Daoy (cell line): ENCODE measurements at places on chromosomes 6 and 20. TPM values are rescaled to one million over a fixed set of nuclear protein-coding genes. Genes with fewer than 3 reads are reported as not detected.
A peak's percentile ranks its signal among the peaks of the same experiment; 100 is the strongest.

Gene SIRPD
- not detected in 2 replicates for total RNA-seq

GRCh38 chr20:57389695-57390603, 1.2 kb upstream of the RBM38 start:
- DNase-seq: no peak

DNA sequence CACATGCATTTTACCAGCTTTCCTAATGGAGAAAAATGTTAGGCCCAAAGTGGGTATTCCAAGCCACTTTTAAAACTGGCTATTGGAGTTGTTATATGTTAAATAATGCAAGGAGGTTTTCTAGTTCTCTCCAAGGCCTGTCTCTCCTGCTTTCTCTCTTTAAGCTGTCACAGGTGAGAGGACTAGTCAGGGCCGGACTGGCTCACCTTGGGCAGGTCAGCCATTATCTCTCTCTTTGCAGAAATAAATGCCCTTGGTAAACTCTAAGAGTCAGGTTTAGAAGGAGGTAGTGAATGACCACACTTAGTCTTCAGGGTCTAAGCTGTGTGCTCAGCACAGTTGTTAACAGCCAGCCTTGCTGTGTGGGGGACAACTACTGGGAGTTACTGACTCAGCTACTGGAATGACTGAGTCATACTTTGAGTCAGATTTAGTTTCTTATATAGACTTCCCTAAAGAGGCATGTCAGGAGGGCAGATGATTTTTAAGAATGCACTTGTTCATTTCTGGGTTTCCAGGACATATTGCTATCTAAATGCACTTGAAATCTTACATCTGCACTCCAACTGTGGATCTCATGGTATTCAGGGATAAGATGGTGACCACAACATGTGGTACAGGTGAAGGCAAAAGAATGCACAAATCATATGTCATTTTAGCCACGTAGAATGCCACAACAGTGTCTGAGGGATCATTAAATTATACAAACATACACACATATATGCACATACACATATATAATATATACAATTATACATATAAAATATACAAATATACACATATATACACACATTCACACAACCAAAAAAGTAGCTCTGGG, 719.4 kb downstream of the EPM2A start:
- peak; percentile 86 for DNase-seq

Gene C20orf141
- not detected in 2 replicates for total RNA-seq

GRCh38 chr6:151524059-151524458, 30.2 kb downstream of the CCDC170 start:
- DNase-seq: no peak

DNA sequence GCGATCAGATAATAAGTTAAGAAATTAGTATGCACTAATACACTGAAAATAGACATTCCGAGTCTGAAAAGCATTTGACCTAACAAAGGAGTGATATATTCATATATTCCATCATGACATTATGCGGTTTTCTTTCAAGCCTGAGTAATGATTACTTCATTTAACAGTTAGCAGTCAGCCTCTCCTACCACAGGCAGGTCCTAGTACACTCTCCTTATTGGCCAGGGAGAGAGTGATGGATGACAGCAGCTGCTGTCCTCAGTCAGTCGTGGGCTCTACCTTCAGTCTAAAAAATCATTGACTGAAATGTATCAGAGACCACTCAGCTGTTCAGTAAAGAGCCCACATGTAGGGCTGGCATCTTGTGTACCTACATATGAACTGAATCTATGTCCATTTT, 33.2 kb upstream of the VGLL2 start:
- DNase-seq: peak; percentile 9

Gene ALDH5A1
- 2.1 and 3.4 TPM in 2 replicates for total RNA-seq

Gene FOXQ1
- 0.06 and 0.63 TPM in 2 replicates for total RNA-seq

GRCh38 chr6:121711472-121711871, 276.0 kb downstream of the GJA1 start:
- no peak for DNase-seq

Gene MOG
- total RNA-seq: not detected in 2 replicates

Gene NTSR1
- 0.17 TPM in 1 of 2 replicates, not detected in the other for total RNA-seq

DNA sequence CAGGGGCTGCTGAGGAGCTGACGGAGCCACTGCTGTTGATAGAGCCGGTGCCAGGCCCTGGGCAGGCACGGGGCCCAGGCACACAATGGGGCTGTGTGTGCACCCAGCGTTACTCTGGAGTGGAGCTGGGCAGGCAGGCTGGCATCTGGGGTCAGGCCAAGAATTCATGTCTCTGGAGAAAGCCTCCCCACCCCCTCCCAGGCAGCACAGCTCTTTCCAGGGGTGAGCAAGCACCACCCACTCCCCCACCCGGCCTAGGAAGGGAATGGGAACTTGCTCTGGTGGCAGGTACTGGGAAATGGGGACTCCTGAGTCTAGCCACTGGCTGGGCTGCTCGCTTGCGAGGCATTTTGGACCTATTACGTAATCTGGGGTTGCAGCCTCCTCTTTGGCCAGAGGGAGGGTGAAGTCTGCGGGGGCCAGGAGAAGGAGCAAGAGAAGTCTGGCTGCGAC, 22.7 kb downstream of the TFEB start:
- DNase-seq: peak; percentile 21

- DNase-seq: no peak
Measured at GRCh38 chr6:78746457-78746856, 120.9 kb upstream of the IRAK1BP1 start.

DNA sequence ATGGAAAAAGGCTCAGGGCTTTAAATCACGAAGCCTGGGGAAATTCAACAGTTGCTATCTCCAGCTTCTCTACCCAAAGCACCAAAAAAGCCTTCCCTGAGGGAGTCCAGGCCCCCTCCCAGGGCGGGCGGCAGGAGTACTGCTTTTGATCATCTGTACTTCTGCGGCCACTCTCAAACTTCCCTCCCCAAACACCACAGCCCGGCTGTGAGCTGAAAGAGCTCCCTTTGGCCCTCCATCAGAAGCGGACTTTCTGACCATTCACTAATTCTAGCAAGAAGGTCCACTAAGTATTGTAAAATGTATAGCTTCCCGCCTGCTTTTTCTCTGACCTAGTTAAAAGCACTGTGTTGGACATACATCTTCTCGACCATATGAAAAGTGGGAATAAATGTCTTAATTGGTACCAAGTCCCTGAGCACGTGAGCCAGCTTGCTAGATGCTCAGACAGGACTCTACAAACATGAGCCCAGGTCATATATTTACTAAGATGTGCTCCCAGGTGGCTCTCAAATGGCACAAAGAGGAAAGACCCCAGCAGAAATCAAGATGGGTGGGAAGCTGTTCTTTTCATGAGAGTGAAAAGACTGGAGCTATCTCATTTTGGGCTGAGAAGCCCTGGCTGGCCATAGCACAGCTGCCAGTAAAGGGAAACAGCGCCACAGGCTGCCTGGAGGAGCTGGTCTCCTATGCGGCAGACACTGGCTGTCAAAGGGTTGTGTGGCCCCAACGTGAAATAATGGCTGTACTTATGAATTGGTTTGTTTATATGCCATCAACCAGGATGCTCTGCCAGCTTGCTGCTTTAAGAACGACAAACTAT, 58.6 kb downstream of the GFOD1 start:
- DNase-seq: no peak

GRCh38 chr6:151070631-151071051, 169.1 kb upstream of the AKAP12 start:
- peak; percentile 84 for DNase-seq

Gene DPPA5
- total RNA-seq: not detected in 2 replicates

Gene CST7
- total RNA-seq: not detected in 2 replicates

DNA sequence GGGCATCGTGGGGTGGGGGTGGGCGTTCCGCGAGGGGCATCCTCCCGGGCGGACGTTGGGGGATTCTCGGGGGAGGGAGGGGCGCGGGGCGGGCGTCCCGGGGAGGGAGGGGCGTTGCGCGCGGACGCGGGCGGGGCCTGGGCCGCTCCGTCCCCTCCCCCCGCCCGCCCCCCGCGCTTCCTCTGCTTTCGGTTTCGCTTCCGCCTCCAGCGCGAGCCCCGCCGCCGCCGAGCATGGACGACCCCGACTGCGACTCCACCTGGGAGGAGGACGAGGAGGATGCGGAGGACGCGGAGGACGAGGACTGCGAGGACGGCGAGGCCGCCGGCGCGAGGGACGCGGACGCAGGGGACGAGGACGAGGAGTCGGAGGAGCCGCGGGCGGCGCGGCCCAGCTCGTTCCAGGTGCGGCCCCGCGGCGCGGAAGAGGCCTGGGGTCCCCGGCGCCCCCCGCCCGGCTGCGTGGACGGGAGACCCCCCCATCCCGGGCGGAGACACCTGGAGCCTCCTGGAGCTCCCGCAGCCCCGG, at the start of gene OGFR:
Gene OGFR, plus strand, starts transcription at position 209 of the 528 bp plus-strand sequence. Its CDS starts 25 bp downstream, at position 234.
- peak; percentile 80 for DNase-seq
